Foreskin fibroblast (primary cell): ENCODE measurements at places on chromosomes 5 and 9.

DNA sequence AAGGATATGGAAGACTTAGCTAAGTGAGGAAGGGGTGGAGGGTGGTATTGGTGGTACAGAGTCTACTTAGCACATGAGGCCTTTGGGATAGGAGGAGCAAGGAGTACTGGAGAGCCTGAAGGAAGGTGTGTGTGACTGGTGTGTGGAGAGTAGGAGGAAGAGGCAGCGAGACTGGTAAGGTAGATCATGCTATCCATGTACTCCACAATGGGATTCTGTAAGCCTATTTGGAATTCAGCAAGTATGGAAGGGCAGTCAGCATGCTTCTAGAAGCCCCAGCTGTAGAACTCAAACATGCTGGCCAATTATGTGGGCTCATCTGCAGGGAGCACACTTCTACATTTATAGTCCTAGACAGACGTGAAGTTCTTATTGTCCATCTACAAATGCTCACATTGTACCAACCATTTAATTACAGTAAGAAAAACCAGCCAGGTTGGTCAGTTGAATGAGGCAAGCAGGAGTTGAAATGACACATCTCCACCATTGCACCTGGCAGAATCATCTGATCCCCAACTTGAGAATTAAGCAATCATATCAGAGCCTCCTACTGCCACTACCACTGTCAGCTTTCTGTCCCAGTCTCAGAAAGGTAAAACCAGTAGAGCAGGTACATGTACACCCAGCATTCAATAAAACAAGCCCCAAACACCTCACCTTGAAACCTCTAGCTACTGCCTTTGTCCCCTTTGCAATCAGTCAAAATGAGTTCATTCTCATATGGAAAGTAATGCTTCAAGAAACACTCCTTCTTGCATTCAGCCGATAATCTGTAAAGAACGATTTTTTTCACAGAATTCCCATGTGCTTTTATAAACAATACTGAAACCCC, 60.9 kb upstream of the GLRX start:
- no peak for DNase-seq

- DNase-seq: no peak
Measured at GRCh38 chr5:54905246-54905795, 80.1 kb downstream of the ESM1 start.

DNA sequence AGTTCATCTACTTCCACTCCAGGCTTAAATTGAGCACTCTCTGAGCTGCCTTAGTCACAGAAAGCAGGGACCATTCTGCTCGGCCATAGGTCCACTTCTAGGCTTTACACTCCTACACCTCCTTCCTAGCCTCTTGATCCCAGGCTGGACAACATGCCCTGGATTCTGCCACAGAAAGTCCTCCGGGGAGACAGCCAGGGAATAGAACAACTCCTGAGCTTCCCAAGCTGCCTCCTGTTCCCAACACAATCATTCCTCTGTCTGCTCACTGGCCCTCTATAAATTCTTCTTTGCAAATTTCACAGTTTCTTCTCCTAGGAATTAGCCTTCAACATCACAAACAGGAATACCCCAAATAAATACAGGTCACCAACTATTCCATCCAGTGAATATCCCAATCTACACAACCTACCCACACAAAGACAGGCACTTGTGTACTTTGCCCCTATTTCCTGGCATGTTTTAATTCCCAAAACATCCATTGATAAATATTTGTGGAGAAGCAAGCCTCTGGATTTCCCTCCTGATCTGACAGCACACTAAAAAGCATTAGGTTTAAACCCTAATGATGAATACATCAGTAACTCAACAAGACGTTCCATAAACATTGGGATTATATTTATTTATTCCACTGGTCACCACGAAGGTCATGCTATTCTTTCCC, 125.5 kb downstream of the ENC1 start:
- DNase-seq: no peak

- DNase-seq: peak; percentile 67
Measured at GRCh38 chr9:111348821-111349271, 18.8 kb upstream of the OR2K2 start.

GRCh38 chr5:169563369-169563768, 20.2 kb upstream of the SPDL1 start:
- no peak for DNase-seq

- DNase-seq: no peak
Measured at GRCh38 chr5:84251503-84251902, 133.2 kb downstream of the EDIL3 start.

- peak; percentile 6 for DNase-seq
Measured at GRCh38 chr9:20990867-20991266, 40.6 kb downstream of the HACD4 start.

- no peak for DNase-seq
Measured at GRCh38 chr9:137494550-137495351, 35.6 kb upstream of the NSMF start.

DNA sequence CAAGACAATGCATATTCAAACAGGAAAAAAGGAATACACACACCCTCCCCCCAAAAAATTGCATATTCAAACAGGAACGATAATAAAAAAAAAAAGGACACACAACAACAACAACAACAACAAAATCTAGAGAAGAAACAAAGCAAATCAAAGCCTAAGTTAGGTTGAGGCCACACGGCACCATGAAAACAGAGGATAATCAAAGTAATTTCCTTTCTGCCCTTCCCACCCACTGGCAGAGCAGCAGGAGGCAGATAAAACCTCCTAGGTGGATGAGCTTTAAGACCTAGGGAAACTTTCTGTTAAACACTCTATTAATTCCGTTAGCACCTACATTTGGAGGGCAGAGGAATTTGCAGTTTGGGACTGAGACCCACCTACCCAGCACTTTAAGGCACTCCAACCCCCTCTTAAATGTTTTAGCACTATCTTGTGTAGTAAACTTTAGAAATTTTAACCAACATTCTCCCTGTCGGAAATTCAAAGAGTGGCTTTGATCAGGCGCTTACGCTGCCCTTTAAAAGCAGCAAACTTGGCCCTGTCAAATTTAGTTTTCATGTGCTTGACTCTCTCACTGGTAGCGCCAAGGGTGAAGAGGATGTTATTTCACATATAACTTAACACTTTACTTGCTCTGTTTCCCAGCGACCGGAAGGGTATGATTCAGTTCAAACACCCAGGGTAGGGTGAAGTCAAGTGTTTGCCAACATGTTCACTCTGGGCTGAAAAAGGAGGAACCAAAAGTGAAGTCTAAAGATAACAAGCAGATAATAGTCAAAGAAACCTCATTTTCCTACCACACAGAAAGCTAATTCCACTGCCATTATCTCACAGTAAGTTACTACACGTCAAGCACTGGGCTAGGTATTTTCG, 9.2 kb downstream of the ENC1 start:
- DNase-seq: peak; percentile 39

- no peak for DNase-seq
Measured at GRCh38 chr5:1294835-1295649, at the start of gene TERT. TERT (minus strand) TSS chr5:1295068; CDS start chr5:1294989, 79 bp downstream.
